ENCODE measurements at places on chromosomes 1 and 21. TPM values are rescaled to one million over a fixed set of nuclear protein-coding genes. Genes with fewer than 3 reads are reported as not detected.

DNALI1 gene
- polyA plus RNA-seq, result 12.1 TPM

PMF1 gene
- 38.6 TPM for polyA plus RNA-seq

NEXN gene
- 272 TPM for polyA plus RNA-seq

CHI3L1 gene
- 0.45 TPM for polyA plus RNA-seq

ZBTB40 gene
- 16.1 TPM for polyA plus RNA-seq

ATP6V1G3 gene
- not detected for polyA plus RNA-seq

GJC2 gene
- polyA plus RNA-seq, result 1.1 TPM

LORICRIN gene
- polyA plus RNA-seq, result not detected

NUDT4B gene
- 9.8 TPM for polyA plus RNA-seq

OLIG1 gene
- polyA plus RNA-seq, result not detected

FCMR gene
- polyA plus RNA-seq, result 0.67 TPM

EXTL1 gene
- polyA plus RNA-seq, result not detected

LRRC3 gene
- polyA plus RNA-seq, result 2.4 TPM

SPAG17 gene
- polyA plus RNA-seq, result 3.4 TPM

OR10Z1 gene
- 0.09 TPM for polyA plus RNA-seq

CPT2 gene
- 12.3 TPM for polyA plus RNA-seq

CELA3A gene
- 0.18 TPM for polyA plus RNA-seq

GRCh38 chr1:40664791-40665190, 691 bp downstream of the RIMS3 start:
- no peak for DNase-seq

DNA sequence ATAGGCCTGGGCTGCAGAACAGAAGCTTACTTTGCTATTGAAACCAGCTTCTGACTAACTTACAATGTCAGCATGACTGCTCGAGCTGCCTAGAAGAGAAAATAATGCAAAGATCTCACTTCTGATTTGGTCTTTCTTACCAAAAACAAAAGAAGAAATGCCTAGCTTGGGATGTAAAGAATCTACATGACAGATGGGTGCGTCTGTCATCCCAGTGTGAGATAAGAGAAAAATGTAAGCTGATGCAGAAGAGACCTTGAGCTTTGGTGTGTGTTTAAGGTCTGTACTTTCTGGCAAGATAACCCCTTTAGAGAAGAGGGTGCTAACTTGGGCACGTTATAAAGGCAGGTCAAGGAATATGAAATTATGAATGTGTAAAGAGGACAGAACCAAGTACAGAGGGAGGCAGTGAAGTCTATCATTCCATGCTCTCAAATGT, 3.6 kb downstream of the FAM20B start:
- no peak for DNase-seq

- no peak for DNase-seq
These were observed 38.1 kb upstream of the SYT14 start for GRCh38 chr1:209899948-209900347.

GRCh38 chr1:107750364-107750959, 214.5 kb downstream of the VAV3 start:
- peak; percentile 49 for DNase-seq

- peak; percentile 62 for DNase-seq
These were observed 14.6 kb upstream of the PKP1 start for GRCh38 chr1:201268604-201269151.

DNA sequence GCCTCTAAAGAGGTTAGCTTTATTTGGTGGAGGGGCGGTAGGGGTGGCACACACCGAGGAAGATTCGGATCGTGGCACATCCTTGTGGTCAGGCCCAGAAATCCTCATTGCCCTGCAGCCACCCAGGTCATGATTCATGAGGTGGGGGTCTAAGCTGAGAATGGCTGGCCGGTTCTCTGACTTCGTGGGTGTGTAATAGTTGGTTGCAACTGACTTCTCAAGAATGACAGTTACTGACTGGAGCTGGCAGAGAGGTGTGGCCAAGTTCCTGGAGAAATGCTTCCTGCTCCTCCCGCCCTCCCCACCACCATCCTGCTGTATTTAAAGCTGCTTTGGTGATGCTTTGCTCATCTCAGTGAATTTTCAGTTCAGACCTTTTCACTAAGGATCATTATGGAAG, 198.6 kb downstream of the KIF26B start:
- DNase-seq, result no peak

GRCh38 chr21:15430023-15430422, 299.8 kb upstream of the USP25 start:
- DNase-seq, result no peak

GRCh38 chr1:32352831-32353383, 9.4 kb downstream of the FAM229A start:
- DNase-seq, result no peak

GRCh38 chr1:15757575-15758342, 836 bp upstream of the FBLIM1 start:
- no peak for DNase-seq

DNA sequence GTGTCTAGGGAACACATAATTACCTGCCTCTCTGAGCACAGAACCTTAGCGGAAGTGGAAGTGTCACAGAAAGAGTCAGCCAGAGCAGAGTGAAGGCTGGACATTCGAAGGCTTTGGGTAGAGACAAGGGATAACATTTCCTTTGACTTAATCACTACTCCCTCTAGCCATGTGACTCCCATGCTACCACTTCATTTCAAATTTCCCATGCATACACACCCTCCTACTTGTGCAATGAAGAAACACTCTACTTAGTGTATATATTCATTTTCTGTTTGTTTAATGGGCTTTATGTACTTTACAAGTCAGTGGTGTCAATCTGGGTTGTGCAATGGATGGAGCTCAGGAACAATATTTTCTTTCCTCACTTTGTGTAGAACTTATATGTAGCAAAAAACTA, 6.9 kb downstream of the ANKRD35 start:
- DNase-seq, result no peak

DNA sequence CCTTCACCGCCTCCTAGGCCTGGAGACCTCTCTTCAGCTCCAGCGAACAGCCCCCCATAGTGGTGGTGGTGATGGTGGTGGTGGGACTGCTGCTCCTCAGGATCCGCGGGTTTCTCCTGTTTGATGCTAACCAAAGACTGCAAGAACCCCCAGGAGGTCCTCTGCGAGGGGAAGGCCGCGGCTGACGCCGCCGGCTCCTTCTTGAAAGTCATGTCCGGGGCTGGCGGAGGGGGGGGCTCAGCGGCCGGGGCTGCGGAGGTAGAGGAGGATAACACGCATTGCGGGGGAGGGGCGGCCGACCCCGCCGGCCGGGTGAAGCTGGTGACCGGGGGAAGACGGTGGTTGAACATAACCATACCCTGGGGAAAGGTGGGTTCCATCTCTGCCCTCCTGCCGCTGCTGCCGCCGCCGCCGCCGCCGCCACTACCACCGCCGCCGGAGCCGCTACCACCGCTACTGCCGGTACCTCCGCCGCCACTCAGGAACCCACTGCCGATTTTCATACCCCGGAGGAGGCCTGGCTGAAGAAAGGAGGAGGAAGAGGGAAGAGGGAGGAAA, 554 bp downstream of the ZNF281 start:
- DNase-seq, result peak; percentile 2

GRCh38 chr1:59071876-59072582, 224.9 kb upstream of the FGGY start:
- no peak for DNase-seq

DNA sequence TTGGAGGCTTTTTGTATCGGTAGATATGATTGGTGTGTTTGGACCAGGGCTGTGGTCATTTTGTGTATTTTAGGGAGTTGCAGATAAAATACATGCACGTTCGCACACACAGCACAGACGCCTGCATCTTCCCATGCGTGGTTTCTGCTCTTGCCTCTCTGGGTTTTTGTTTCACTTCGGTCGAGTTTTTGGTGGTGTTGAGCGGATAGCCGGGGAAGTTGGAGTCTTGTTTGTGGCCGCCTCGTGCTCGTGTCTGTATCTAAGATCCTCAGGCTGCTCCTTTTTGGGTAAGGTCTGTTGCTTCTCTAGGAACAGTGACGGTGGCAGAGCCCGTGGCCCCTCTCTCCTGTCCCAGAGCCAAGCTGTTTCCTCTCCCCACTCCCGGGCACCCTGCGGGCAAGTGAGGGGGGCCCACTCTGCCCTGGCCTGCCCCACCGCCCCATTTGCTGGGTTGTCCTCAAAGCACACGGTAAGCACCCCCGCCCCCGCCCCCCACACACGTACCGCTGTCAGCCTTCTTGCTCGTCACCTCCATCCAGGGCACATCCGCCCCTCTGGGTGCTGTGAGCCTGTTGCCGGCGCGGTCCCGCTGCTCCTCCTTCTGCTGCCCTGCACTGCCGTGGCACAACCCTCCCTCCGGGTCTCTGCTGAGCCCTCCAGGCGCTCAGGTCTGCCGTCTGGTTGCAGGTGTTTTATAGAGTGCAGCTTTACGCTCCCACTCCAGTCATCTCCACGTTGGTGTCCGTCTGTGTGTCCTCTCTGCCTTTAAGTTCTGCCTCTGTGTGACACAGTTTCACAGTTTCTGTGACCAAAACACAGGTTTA, 51.9 kb downstream of the AGPAT3 start:
- DNase-seq, result no peak

DNA sequence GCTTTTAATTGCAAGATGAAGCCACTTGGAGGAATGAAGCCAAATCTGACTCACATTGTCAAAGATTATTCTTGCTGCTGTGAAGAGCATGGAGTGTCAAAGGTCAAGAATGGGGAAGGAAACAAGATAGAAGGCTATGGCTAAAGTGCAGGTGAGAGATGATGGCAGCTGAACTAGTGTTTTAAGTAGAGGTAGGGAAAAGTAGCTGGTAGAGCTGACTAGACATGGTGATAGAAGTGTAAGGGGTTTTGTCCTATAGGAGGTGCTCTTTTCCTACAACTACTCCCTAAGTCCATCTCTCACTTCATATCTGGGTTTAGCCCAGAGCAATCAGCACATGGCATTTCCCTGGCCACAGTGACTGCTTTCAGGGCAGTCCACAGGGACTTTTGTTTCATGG, 11.8 kb downstream of the UBE2T start:
- DNase-seq, result no peak

DNA sequence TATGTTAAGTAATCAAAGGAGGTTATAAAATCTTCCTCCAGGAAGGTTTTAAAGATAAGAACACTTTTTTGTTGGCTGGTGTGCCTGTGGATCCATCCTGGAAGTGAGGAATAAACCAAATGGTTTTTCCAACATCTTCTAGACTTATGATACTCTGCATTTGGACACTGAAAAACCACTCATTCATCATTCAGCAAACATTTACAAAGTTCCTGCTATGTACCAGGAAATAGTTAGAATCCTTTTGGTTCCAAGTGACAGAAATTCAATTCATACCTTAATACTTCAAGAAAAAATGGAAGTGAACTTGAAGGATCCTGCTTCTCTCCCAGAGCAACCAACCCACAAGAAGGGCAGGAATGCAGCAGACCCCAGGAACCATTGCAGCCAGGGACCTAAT, 39.6 kb upstream of the PIGC start:
- no peak for DNase-seq

- DNase-seq, result no peak
These were observed 104.9 kb upstream of the SNX7 start for GRCh38 chr1:98556521-98557158.

- DNase-seq, result no peak
These were observed 12.5 kb downstream of the TCP10L start for GRCh38 chr21:32572574-32573420.

DNA sequence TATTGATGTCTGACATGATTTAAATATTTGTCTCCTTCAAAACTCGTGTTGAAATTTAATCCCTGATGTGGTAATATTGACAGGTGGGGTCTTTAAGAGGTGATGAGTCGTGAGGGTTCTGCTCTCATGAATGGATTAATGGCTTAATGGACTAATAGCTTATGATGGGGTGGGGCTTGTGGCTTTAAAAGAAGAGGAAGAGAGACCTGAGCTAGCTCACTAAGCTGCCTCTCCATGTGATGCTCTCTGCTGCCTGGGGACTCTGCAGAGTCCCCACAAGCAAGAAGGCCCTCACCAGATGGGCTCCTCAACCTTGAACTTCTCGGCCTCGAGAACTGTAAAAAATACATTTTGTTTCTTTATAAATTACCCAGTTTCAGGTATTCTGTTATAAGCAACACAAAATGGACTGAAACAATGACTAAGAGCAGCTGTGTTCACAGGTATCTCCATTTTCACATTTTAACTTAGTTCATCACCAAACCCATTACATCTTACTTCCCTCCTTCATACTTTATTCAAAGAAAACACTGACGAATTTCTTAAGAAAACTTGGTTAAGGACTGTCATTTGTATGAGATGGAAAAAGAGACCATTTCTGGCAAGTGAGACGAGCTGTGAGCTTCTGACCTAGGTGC, 12.1 kb upstream of the AIM2 start:
- DNase-seq, result no peak

- DNase-seq, result no peak
These were observed 9.5 kb upstream of the GPR153 start for GRCh38 chr1:6270401-6270800.

GRCh38 chr1:62355095-62355494, 35.9 kb upstream of the KANK4 start:
- no peak for DNase-seq

DNA sequence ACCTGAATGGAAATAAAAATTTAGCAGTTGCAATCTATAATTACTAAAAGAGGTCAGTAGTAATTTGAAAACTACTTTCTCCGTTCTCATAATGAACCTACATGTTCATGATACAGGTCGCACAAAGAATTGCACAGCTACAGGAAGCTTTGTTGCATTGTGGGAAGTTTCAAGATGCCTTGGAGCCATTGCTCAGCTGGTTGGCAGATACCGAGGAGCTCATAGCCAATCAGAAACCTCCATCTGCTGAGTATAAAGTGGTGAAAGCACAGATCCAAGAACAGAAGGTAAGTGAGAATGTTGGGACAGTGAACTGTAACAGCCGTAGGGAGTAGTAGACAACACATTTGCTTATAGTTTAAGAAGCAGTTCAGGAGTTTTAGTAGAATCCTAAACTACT, 68.8 kb upstream of the BMP8A start:
- no peak for DNase-seq

GRCh38 chr21:31157756-31158155, 119.5 kb upstream of the KRTAP19-8 start:
- DNase-seq, result no peak

GRCh38 chr1:37714689-37715088, 22.4 kb downstream of the CDCA8 start:
- no peak for DNase-seq
